T-helper 2 cell treated with Interferon-gamma antibody and Interleukin-4, amounts not matched to agents 100 ng/mL and 5 ng/mL, for 36 hours (primary cell): ENCODE measurements at places on chromosomes 1 and 21. TPM values are rescaled to one million over a fixed set of nuclear protein-coding genes. Genes with fewer than 3 reads are reported as not detected.

The NBPF26 gene
- 7.3 and 8.0 TPM in 2 replicates for total RNA-seq

The TEDDM1 gene
- not detected in 2 replicates for total RNA-seq

The KRTAP21-2 gene
- total RNA-seq, result not detected in 2 replicates

The SPRR2E gene
- not detected in 2 replicates for total RNA-seq

The ST6GALNAC5 gene
- not detected in 2 replicates for total RNA-seq

The TPTE gene
- total RNA-seq, result not detected in 2 replicates

The TMEM222 gene
- total RNA-seq, result 39.5 and 39.8 TPM in 2 replicates
